ENCODE measurements at places on chromosomes 1 and 21.

GRCh38 chr21:44658541-44658910 lies 794 bp downstream of the KRTAP12-3 start:
- DNase-seq, result no peak

DNA sequence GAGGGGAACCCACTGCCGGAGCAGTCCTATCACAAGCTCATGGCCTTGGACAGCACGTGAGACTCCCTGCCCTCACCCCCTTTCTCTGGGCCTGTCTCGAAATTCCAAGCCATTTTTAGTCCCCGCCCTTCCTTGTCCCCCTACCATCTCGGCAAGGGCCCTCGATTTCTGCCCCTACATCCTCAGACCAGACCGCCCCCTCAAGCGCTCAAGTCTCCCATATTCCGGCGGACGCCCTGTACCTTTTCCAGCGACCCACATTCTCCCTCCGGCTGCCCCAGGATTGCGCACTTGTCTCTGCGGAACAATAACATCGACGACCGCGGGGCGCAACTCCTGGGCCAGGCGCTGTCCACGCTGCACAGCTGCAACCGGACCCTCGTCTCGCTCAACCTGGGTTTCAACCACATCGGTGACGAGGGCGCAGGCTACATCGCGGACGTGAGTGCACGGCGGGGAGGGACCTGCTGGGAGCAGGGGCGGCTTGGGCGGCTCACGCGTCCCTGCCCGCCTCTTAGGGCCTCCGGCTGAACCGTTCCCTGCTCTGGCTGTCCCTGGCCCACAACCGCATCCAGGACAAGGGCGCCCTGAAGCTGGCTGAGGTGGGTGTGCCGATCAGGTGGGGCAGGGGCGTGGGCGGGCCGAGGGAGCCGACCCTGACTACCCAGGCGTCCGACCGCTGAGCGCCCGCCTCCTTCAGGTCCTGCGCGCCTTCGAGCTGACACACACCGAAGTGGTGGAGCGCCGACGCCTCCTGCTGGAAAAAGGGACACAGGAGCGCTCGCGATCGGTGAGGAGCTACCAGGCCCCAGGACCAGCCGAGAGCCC lies 7.0 kb downstream of the LRRC71 start:
- peak; percentile 77 for DNase-seq

DNA sequence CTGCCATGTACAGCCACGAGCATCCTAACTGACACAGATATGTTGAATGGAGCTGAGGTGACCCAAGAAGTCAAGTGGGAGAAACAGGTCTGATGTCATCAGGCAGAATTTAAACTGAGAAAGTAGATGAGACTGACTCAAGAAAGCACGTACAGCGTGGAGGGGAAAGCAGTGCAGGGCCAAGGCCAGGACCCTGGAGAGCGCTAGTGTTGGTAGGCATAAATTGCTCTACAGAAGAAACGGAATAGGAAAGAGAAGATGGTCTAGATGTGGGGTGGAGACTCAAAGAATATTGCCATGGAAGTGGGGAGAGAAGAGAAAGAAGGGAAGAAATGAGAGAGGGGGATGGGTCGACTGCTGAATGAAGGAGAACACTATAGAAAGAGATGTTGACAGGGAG lies 45.3 kb upstream of the GJB5 start:
- DNase-seq, result no peak

GRCh38 chr1:231603598-231604275 lies 22.9 kb upstream of the DISC1 start:
- DNase-seq, result no peak

DNA sequence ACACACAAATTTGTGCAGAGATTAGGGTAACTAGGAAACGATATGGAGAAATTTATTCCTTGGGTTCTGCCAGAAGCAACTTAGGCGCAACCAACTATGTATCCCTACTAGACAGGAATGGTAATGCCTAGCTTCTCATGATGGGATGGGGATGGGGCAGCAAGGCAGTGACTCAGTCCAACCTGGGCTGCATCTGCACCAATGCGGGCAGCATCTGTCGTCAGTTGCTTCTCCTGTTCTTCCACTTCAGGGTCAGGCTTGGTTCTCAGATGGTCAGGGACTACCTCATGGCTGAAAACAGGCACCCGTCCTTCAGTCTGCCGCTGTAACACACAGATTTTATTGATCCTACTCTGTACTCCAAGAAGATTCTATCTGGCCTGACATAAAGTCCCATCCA lies 2.9 kb downstream of the MED8 start:
- no peak for DNase-seq

DNA sequence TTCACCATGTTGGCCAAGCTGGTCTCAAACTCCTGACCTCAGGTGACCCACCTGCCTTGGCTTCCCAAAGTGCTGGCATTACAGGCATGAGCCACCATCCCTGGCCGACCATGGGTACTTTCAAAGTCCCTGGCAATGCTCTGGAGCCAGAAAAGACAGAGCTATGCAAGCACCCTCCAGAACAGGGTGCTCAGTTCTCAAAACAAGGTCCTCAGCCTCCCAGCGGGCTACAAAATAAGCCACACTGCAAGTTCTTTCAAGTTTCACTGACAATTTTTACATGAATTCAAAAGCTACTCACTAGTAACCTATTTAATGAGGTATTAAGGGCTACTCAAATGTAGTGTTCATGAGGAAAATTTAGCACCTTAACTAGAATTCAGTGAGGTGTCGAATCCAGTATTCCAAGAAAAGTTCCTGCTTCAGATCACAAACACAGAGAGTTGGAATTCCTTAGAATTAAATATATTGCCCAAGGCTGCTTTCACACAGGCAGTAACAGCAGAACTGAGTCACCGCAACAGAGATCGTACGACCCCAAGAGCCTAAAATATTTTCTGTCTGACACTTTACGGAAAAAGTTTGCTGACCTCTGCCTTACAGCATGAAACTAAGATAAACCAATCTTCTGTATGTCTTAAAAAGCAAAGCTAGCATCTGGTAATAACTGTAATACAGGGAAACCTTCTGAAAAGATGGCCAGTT lies 60.7 kb downstream of the HSF2BP start:
- no peak for DNase-seq

DNA sequence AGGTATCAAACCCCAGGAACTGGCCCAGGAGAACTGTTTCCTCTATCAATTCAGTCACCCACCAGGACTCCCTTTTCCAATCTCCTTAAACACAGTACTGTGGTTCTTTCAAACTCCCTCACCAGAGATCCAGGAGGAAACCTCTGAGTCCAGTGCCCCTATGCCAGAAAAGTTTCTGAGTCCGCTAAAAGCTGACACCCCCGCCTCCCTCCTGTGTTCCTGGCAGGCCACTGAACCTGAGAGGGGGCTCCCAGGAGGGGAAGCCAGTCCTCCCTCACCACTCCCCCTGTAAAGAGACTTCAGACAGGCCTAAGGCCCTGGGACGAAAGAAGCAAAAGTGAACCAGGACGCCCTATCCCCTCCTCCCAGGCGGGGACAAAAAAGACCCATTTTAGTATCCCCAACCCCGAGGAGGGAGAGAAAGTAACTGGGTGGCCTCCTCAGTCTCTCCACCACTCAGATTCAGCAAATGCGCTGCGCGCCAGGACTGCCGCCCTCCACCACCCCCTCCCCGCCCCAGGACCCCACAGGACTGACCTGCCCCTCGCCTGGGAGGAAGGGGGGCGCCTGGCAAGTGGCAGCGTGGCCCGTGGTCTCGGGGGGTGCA lies 624 bp downstream of the SLC41A1 start:
- no peak for DNase-seq

GRCh38 chr21:37196847-37197246 lies 70.3 kb downstream of the VPS26C start:
- no peak for DNase-seq

DNA sequence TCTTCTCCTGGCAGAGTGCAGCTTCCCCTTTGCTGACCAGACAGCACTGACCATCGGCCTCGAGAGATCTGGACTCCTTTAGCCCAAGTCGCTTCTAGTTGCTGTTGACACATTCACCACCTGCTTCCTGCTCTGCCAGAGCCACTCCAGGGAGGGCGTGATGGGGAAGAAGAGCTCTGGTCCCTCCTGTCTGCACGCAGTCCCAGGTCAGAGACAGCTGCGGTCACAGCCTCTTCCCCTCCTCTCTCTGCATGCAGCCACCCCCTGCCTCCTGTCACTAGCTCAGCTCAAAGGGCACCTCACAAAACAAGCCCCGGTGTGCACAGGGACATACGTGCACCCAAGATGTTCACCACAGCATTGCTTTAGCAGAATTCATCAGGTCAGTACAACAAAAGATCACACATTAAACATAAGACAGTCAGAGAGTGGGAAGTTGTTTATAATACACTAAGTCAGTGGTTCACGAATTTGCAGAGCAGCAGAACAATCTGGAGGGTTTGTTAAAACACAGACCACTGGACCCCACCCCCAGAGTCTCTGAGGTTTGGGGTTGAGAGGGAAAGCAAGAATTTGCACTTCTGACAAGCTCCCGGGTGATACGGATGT lies 132.9 kb downstream of the SYF2 start:
- DNase-seq, result no peak

DNA sequence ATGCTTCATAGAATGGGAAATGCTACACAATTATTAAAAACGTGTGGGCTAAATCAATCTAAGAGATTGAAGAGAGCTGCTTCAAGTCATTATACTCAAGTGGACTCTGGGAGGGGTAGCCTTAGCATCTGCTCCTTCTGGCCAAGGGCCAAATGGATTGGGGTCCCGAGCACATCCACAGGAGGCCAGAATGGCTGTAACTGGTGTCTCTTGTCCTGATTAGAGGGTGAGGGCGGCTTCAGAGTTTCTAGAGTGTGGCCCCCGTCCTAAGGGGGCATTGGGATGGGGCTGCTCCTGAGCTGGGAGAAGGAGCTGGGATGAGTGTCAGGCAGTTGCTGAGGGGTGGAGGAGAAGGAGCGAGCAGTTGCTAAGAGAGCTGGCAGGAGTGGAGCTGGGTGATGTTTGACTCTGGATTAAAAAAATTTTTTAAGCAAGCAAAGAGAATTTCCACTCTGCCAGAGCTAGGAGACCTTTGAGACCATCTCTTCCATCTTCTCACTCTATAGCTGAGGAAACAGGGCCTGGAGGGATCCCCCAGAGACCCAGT lies 71.3 kb upstream of the TLR5 start:
- DNase-seq, result no peak

DNA sequence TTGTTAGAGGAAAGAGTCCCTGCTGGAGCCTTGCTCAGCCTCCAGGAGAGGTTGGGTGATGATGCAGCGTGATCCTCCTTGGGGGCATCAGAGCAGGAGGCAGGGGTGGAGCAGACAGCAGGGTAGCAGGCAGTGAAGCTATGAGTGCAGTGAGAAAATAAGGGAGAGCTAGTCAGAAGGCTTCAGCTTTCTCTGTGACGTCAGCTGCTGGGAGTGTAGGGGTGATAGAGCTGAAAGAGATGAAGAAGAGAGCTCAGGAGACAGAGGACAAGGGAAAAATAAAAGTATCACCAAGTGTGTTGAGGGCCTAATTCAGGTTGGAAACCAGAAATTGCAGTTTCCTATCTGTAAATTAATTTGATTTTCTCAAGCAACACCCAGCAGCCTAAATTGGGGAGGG lies 2.2 kb upstream of the ADAM30 start:
- no peak for DNase-seq

- no peak for DNase-seq
These were observed 623 bp downstream of the PTPRF start for GRCh38 chr1:43531107-43531905.

DNA sequence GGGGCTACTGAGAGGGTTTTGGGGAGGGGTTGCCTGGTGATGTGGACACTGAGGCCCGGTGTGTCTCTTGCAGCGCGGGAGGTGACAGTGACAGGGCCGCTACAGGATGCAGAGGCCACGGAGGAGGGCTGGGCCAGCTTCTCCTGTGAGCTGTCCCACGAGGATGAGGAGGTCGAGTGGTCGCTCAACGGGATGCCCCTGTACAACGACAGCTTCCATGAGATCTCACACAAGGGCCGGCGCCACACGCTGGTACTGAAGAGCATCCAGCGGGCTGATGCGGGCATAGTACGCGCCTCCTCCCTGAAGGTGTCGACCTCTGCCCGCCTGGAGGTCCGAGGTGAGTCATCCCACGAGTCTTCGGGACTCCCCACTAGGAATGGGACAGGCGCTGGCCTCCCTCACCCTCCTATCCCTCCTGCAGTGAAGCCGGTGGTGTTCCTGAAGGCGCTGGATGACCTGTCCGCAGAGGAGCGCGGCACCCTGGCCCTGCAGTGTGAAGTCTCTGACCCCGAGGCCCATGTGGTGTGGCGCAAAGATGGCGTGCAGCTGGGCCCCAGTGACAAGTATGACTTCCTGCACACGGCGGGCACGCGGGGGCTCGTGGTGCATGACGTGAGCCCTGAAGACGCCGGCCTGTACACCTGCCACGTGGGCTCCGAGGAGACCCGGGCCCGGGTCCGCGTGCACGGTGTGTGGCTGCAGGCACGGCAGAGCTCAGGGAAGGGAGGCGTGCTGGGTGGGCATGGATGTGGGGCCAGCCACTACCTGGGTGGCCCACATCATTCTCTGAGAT lies 72.5 kb downstream of the OBSCN start:
- no peak for DNase-seq

- DNase-seq, result no peak
These were observed 86.9 kb upstream of the SPAG17 start for GRCh38 chr1:118271883-118272282.

DNA sequence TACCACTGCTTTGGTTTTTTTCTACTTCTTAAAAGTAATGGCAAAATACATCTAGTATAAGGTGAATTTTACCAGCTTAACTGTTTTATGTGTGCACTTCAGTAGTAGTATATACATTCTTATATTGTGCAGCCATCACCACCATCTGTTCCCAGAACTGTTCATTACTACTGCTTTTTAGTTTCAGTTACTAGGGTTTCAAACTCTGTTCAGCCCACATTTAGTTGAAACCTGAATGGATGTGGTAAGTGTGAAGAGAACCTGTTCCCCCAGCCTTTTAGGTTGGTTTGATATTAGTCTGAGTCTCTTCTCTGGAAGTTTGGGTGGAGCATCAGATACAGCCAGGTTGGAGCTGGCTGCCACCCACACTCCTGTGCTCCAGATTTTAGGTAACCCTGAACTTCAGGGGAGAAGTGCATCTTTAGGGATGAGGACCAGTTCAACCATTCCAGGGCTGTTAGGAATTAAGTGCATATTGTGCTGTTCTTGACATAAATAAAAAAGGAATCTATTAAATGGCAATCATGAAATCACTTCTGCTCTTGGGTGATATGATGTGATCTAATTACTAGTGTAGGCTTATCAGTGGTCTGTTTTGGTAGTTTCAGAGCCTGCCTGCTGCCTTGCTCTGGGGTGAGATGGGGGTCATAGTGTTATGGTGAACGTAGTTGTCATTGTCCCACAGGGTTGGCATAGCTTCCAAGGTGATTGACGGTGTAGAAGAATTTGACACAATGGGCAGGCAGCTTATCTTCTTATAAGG lies 32.1 kb downstream of the URB2 start:
- DNase-seq, result no peak
